ENCODE measurements at places on chromosomes 3 and 15.

DNA sequence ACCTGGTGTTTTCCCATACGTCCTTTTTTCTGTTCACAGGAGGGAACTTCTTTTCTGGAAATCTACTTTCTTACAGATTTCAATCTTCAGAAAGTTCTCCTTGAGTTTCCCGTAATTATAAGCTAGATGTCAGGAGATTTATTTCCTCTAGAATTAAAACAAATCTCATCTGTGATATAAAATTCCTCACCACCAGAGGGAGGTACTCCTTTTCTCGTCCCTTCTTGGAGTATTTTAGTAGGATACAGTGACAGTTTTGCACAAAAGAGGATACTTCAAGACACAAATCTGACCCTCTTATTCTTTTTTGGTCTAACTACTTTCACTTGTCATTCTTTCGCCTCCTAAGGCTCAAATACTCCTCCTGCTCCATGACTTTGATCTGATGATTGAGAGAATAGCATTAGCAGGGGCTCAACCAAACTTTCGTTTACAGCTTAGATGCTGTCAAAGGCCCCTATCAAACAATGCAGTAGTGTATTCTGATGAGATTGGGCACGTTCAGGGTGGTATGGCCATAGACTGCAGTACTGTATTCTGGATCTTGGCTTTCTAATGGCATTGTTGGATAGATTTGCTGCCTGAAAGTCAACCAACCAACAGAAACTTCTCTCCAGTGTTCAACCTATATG lies 38.0 kb downstream of the TMEM41A start:
- DNase-seq, result no peak

DNA sequence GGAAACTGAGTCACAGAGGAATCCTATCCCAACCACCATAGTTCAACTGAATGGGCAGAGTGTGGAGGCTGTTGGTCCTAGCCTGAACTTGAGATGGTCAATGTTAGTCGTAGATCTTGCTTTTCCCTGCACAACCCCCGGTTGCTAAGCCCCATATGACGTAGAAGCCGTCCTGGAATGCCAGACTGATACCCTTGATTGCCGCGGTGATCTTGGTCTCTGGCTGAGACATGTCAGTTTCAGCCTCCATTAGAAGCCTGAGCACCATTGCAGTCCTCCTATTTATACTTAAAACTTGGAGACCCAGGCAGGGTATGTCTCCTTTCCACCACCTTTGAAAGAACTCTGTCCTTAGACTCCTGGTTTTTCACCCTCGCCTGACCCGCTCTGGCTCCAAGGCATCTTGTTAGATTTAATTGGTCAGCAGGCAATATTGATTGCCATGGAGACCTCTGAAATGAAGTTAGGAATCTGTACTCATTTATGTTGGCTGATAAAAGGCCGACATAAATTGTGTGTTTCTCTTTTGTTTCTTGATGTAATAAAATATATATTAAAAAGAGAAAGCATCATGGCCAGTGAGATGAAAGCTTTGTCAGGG lies 53.4 kb downstream of the RPLP1 start:
- DNase-seq, result no peak

- DNase-seq, result no peak
These were observed 90.6 kb downstream of the ARNT2 start for GRCh38 chr15:80494756-80495155.

GRCh38 chr15:68484696-68485400 lies 52.9 kb upstream of the ITGA11 start:
- no peak for DNase-seq

GRCh38 chr3:46359733-46360493 lies 6.0 kb downstream of the CCR2 start:
- no peak for DNase-seq

- no peak for DNase-seq
These were observed 64.9 kb upstream of the CMTM7 start for GRCh38 chr3:32326795-32327194.

- no peak for DNase-seq
These were observed 131.8 kb downstream of the TPRG1 start for GRCh38 chr3:189303584-189303983.

DNA sequence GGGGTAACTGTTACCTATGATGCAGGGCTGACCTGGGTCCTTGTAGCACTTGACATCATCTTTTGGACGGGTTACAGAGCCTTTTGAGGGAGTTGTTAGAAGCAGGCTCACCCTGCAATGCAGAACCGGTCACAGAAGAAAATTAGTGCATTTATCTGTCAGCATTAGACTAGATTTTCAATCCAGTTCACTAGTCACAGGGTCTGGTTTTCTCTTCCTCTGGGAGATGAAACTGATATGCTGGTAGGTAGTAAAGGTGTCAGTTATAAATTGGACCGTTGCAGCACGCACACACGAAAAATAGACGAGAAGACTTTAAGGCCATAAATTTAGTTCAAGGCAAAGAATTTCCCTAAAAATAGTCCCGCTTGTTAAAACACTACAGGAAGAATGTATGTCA lies 532.3 kb upstream of the ATP11B start:
- no peak for DNase-seq

DNA sequence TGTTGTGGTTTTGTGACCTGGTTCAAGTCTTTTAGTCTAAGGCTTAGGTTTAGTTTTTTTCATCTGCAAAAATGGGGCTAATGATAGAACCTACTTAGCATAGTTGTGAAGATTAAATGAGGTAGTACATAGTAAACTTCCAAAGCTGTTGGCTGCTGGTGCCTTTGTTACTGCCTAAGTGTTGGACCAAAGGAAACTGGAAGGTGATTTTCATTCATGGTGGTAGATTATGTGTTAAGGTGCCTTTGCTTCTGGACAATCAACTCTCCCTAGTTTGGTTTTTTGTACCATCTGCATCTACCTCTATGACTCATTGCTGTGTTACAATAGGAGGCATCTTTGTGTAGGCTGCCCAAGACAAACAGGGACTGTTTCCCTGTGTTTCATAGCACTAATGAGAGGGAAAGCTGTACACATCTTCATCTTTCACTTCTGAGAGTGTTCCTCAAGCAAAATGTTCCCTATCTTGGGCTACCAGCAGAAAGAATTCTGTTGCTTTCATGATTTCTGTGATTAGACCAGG lies 3.2 kb downstream of the MAP2K1 start:
- no peak for DNase-seq

DNA sequence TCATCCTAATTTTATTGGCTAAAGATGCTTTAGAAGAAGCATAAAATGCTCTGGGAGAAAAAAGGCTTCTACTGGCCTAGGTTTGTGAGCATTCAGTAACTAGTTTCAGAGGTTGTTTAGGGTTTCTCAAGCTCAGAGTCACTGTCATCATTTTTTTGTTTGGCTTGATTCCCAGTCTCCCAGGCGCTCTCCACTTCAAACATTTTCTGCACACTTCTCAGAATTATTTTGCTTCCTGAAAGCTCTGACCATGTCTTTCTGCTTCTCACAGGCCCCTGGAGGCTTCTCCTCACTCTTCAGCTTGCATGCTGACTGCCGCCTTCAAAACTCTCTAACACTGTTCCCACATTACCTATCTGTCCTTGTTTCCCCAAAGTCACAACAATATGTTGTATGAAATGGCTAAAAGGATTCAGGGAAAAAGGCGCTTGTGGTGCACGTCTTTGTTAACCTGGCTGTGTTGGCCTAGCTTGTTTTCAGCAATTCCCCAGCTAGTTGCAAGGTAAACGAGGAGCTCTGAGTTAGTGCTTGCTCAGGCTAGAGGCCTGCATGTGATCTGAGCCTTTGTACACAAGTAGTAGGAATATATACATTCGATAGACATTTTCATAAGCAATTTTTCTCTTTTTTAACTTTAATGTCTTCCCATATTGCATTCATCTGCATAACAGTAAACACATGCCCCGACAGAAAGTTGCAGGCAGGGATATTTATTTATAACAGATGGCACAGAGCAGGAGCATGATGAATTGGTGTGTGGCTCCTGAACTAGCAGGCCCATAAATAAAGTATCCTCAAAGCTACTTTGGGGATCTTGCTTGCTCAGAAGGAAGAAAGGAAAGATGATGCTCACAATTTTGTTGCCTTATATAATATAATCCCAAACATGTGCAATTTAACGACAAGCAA lies 129.2 kb upstream of the DPH6 start:
- DNase-seq, result peak; percentile 47

DNA sequence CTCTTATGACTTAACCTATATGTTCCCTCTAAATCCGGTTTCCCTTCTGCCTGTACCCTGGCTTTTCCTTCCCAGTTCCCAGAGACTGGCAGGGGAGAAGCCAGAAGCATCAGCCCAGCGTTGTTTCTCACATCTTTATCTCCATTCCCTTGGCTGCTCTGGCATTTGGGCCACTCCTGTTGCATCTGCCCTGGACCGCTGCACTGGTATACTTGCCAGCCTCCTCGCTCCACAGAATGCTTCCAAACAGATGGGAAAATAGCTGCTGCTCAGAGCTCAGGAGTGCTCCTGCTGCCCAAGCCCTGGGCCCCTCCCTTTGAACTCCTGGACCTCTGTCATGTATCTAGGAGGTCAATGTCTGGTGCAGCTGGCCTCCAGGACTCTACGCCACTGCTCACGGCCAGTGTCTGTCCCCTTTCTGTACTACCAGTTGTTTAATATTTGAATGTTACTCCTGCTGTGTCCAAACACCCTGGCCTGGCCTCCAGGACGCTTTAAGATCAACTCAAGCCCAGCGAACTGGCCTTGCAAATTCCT lies 6.8 kb downstream of the SPINT1 start:
- no peak for DNase-seq

DNA sequence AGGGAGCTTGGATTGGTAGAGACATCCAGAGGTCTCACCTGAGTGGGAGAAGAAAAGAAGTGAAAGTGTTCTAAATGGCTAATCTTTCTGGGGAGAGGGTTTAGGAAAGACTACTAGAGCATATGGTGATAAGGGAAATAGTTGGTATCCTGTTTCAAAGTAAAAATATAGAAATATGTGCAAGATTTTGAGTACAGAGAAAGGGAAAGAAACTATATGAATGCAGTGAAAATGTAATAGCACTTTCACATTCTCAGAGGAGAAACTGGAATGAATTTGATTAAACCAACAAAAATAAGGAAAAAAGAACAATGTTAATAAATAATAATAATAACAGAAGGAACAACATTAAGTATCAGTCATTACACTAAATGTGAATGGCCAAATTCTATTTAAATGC lies 119.4 kb downstream of the DNAJB8 start:
- DNase-seq, result no peak
